ENCODE measurements at places on chromosomes 5 and 9. TPM values are rescaled to one million over a fixed set of nuclear protein-coding genes. Genes with fewer than 3 reads are reported as not detected.

TOR1A gene
- 18.3 TPM for total RNA-seq

PTGES gene
- not detected for total RNA-seq

DNA sequence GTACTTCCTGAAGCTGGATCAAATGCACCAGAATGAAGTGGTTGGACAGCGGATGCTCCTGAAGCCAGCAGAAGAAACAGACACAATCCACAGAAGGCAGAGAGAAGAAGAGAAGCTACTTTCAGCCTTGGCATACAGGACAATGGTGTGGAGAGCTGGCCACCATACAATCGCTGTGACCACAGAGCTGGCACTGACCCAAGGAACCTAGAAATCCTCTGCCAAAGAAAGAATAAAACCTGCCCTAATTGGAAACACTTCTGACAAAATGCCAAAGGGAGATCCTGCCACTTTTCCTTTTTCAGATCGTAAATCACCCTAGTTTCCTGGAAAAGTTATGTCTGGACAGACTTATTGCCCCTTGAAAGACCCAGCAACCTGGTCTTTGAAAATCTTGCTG is 77.8 kb downstream of the BAAT start:
- no peak for DNase-seq

DNA sequence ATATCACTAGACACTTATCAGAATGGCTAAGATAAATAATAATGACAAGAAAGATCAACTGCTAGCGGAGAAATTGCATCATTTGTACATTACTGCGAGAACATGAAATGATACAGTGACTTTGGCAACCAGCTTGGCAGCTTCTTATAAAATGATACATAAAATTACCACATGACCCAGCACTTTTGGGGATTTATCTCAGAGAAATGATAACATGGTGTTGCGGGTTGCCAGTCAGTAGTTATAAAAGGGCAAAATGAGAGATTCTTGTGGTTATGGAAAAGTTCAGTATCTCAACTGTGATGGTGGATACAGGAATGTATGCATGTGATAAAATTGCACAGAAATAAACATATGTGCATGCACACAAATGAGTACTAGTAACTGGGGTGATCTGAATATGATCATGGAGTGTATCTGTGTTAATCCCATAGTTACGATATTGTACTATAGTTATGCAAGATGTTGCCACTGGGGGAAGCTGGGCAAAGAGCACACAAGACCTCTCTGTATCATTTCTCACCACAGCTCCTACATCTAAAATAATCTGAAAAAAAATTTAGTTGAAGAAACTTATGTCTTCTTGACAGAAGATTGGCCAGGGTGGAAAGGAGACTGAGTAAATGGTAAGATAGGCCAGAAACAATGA is 128.9 kb downstream of the NXNL2 start:
- no peak for DNase-seq

UNC13B gene
- 25.7 TPM for total RNA-seq

- DNase-seq = no peak
These were observed 222.5 kb downstream of the EPB41L4A start for GRCh38 chr5:112196584-112196983.

ZNF454 gene
- total RNA-seq = 0.33 TPM

GRCh38 chr5:1193591-1193985 is 7.8 kb upstream of the SLC6A19 start:
- no peak for DNase-seq

DNA sequence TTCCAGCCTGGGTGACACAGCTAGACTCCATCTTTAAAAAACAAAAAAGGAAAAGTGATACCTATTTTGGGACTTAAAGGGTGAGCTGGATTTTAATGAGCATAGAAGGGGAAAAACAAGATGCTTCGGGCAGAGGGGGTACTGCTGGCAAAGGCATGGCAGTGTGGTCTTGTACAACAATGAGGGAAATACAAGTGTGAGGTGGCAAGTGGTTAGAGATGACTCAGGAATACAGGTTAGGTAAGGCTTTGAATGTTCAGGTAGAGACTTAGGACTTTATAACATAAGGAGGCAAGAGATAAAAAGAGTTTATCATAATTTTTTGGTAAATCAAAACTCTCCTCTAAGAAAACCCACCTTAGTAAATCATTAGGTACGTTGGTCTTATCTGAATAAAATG is 132.9 kb downstream of the FBN2 start:
- no peak for DNase-seq

CATSPER3 gene
- 0.33 TPM for total RNA-seq

DNA sequence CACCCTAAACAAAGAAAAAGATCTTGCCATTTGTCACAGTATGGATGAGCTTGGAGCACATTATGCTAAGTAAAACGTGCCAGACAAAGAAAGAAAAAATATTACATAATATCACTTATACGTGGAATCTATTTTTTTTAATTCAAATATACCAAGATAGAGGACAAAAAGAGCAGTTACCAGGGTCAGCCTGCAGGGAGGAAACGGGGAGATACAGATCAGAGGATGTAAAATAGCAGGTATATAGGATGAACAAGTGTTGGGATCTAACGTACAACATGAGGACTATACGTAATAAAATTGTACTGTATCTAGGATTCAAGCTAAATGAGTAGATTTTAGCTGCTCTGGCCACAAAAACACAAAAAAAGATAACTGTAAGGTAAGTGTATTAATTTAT is 247.5 kb downstream of the TMEM161B start:
- no peak for DNase-seq
